ENCODE measurements at places on chromosomes 13 and 19.

- DNase-seq, result no peak
These were observed 55.8 kb downstream of the NALCN start for GRCh38 chr13:101360525-101360924.

DNA sequence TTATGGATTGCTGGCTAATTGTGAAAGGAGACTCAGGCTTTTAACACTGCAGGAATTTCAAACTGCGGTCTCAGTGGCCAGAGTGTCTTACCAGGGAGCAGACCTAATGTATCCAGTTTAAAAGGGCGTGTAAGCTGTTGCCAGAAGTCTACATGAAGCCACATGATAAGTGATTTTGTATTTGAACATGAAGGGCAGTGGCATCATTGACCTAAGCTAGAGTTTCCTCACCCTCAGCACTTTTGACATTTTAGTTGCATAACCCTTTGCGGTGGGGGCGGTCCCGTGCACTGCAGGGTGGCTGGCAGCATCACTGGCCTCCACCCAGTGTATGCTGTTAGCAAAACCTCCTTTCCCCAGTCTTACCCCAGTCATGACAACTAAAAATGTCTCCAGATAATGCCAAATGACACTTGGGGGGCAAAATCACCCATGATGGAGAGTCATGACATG is 23.7 kb upstream of the GPR18 start:
- DNase-seq, result no peak

- no peak for DNase-seq
These were observed 8.3 kb downstream of the TRPM4 start for GRCh38 chr19:49165865-49166301.

DNA sequence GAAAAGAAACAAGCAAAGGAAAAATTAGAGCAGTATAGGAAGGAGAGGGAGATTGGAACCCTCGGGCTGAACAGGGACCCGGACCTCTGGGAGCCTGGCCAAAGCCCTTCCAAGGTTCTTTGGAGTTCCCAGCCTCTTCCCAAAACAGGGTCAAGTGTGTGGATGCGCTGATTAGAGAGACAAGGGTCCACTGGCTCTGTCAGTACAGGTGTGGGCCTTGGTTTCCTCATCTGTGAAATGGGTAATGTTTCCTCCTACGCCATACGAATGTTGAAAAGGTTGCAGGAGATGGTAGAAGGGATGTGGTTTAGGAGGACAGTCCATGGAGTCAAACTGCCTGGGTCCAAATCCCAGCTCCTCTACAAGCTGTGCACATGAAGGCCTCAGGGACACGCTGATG is 2.1 kb upstream of the SYCN start:
- DNase-seq, result no peak

- DNase-seq, result no peak
These were observed 7.0 kb upstream of the CD22 start for GRCh38 chr19:35322014-35322413.

GRCh38 chr13:95444006-95444730 is 108.4 kb upstream of the CLDN10 start:
- no peak for DNase-seq

GRCh38 chr19:42228641-42229040 is 8.5 kb downstream of the ZNF526 start:
- DNase-seq, result no peak

DNA sequence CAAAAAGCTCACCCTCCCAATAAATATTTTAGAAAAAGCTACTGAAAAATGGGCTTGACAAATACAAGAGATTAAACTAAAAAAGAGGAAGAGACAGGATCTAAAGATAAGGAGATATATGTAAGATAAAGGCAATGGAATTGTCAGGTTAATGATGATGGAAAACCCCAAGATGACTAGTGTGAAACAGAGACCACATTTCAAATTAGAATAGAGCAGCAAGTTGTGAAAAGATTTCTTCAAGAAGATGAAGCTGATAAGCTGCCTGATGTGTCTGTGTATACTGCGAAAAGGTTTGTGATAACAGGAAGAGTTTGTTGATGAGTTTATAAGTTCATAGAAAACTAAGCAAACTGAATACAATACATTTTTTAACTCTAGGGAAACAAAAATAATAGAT is 840.1 kb upstream of the SLITRK5 start:
- no peak for DNase-seq

- DNase-seq, result no peak
These were observed 153.1 kb downstream of the KDM4B start for GRCh38 chr19:5122121-5122400.

- no peak for DNase-seq
These were observed 1832.8 kb upstream of the MIR17HG start for GRCh38 chr13:89514534-89515312.

GRCh38 chr13:110407021-110407420 is 99.9 kb downstream of the COL4A2 start:
- DNase-seq, result no peak

DNA sequence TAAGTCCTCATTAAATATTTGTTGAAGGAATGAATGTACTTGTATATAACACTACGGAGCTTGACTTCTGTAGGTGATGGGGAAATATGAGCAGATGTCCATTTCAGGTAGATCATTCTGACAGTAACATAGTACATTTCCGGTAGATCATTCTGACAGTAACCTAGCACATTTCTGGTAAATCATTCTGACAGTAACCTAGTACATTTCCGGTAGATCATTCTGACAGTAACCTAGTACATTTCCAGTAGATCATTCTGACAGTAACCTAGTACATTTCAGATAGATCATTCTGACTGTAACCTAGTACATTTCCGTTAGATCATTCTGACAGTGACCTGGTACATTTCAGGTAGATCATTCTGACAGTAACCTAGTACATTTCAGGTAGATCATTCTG is 2.5 kb downstream of the PHF11 start:
- no peak for DNase-seq

Data from cortex of kidney (tissue), 1 donor.